ENCODE measurements at places on chromosomes 11 and 22. TPM values are rescaled to one million over a fixed set of nuclear protein-coding genes. Genes with fewer than 3 reads are reported as not detected.
A peak's percentile ranks its signal among the peaks of the same experiment; 100 is the strongest.

GRCh38 chr11:122405547-122406341 is 249.8 kb upstream of the UBASH3B start:
- DNase-seq, result peak; percentile 50

DNA sequence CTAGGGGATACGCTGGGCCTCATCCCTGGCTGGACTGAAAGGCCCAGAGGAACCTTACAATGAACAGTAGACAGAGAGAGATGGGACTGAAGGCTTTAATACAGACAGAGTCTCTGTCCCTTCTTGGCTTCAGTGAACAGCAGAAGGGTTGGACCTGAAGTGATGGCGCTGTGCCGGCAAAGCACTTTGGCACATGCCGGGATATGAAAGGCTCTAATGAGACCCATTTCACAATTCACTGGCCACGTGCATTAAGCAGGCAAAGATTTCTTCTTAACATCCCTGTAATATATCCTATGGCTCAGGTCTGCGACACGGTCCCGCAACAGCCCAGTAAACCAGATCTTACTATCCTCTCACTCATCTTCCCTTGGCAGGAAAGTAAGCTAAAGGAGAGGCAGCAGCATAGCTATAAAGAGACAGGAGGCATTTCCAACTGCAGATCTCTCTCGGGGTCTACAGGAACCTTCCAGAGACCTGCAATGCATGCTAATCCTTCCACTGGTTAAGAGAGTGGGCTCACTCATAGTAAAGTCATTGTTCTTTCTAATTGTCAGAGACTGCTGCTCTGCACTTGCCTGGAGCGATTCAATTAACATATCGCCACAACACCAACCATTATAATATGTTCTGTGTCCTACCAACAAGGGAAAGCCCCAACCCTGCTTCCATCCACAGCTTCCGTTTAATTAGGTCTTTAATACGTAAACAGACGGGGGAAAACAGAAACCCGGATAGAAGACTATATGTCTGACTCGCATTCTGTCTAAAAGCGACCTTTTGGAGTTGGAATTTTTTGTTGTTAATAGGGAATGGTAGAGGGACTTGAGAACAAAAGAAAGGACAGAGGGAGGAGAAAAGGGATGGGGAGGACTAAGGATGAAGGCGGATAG is 1179.0 kb downstream of the LRRC4C start:
- no peak for DNase-seq

The OR51G1 gene
- not detected for polyA plus RNA-seq

DNA sequence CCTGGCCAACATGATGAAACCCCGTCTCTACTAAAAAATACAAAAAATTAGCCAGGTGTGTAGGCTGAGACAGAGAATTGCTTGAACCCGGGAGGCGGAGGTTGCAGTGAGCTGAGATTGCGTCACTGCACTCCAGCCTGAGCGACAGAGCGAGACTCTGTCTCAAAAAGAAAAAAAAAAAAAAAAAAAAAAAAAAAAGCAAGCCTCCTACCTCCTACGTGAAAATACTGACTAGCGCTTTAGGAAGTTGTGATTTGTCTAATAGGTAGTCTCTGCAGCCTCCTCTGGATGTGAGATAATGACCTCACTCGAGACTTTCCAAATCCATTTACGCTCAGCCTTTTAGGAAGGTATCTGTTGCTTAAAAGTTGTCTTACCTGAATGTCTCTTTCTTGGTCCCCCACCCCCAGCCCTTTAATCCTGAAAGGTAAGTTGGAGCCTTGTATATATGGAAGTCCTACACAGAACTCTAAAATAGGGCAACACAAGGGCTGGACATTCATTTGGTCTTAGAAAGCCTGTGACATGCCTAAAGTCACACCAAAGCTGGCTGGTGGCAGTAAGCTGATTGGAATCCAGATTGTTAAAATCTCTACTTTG is 5.5 kb downstream of the SEPTIN3 start:
- DNase-seq, result no peak

GRCh38 chr11:30914143-30914762 is 328.1 kb upstream of the MPPED2 start:
- peak; percentile 85 for DNase-seq

The KRTAP5-8 gene
- polyA plus RNA-seq, result not detected

GRCh38 chr11:57459164-57460021 is 935 bp upstream of the RTN4RL2 start:
- DNase-seq, result peak; percentile 61

DNA sequence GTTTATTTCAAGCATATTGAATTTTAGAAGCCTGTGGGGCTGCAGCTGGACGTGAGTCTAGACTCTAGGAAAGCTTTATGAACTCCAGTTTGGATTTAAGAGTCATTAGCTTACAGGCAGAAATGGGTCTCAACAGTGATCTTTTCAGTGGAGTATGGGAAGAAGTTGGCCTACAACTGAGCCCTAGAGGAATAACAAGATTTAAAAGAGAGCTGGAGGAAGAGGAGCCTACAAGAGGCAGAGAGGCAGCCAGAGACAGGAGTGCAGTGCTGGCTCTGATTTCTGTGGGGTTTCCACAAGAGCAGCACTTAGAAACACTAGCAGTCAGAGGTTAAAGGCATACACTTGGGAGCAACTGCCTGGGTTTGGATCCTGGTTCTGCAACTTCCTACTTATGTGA is 17.9 kb downstream of the APOL5 start:
- no peak for DNase-seq

GRCh38 chr11:14345668-14346067 is 13.3 kb downstream of the RRAS2 start:
- no peak for DNase-seq

DNA sequence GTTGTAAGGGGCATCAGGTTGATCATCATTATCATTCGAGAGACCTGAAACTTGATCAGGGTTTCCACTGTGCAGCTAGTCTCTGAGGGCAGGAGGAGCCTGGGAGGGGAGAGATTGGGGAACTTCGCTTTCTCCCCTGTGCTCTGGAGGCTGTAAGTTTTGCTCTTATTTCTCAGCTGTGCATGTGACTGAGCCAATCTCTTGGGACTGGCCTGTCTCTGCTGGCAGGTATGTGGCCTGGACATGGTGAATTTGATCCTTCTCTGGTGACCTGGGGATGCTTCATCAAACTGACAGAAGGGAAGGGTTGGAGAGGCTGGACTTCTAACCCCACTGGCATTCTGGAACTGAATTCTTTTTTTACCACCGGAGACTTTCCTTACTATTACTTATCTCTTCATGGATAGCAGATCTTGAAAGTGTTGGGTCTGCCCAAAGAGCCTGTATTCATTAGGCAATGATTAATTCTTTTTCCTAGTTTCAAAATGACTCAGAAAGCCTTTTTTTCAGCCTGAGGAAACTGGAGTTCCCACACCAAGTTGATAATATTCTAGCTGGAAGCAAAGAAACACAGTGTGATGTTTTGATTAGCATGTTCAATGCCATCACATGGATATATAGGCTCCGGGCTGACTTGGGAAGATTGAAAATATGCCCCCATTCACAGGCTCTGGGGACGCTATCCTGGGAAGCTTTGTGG is 36.5 kb downstream of the TSPAN18 start:
- DNase-seq, result peak; percentile 64

DNA sequence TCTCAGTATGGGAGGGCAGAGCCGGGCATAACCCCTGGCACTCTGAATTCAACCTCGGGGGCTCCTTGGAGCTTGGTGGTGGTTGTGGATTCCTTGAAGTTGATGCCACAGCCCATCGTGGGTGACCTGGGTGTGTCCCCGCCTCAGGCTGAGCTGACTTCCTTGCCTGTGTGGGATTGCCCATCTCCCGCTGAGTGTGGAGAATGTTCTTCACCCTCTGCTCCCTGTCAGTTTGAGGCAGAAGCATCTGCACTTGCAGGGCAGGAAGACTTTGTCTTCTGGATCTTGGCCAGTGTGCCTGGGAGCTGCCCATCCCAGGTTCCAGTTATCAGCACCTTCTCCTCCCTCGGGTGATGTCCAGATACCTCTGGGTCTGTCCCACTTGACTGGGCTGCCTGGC is 25.3 kb downstream of the CD82 start:
- DNase-seq, result no peak

DNA sequence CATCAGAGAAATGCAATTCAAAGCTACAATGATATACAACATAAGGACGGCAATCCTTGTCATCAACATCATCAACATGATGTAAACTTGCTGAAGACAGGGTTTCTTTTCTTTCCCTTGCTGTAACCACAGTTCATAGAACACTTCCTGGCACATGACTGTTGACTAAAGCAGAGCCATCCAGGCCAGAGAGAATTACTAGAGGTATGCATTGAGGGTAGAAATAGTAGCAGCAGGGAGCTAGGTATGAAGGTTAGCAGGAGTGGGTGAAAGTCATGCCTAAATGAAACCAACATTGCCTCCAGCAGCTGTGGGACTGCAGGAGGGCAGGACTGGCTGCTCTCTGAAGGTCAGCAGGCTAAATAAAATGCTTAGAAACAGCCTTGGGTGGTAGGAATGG is 103.7 kb downstream of the LRRC32 start:
- DNase-seq, result no peak

DNA sequence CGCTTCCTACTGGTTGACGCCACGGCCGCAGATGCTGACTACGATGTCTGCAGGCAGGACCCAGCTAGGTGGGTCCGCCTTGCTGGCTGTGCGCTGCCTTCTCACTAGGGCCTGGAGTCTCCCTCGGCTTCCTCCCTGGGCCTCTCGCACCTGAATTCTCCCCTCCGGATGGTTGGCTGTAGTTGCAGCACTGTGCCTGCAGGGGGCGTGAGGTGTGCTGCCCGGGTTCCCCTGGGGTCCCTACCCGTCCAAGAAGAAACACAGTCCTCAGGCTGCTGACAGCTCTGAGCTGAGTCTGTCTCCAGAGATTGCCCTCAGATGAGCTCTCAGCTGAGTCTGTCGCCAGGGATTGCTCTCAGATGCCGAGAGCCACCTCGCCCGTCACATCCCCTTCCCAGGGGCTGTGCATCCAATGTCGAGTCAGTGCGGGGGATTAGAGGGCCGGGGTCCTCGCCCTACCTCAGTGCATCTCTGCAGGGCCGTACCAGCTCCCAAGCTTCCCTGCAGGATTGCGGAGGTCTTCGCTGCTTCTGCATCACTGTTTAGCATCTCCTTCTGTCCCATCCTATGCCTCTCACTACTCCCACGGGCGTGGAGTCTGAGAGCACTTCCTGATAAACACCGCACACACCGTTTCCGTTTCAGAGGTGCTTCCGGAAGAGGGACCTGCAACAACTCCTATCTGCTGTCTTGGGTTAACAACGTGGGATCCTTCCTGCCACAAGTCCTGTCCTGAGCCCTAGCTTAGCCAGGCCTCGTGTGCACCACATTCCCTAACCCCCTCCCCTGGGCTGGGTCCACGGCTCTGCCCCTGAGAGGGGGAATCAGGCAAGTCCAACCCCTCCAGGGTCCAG is 196.9 kb downstream of the CSNK2A3 start:
- DNase-seq, result no peak

GRCh38 chr22:44337678-44338004 is 24.9 kb upstream of the SHISAL1 start:
- DNase-seq, result peak; percentile 94

- DNase-seq, result peak; percentile 71
Observed at GRCh38 chr11:28529540-28530410, 421.6 kb downstream of the METTL15 start.

- DNase-seq, result peak; percentile 82
Observed at GRCh38 chr11:111694851-111695250, 71.3 kb downstream of the PPP2R1B start.

- DNase-seq, result peak; percentile 73
Observed at GRCh38 chr22:33922349-33922681, 2.0 kb upstream of the LARGE1 start.

The CSRP3 gene
- polyA plus RNA-seq, result not detected

Data from GM23248 (cell line).